ENCODE measurements at places on chromosomes 2 and 18.
A peak's percentile ranks its signal among the peaks of the same experiment; 100 is the strongest.

DNA sequence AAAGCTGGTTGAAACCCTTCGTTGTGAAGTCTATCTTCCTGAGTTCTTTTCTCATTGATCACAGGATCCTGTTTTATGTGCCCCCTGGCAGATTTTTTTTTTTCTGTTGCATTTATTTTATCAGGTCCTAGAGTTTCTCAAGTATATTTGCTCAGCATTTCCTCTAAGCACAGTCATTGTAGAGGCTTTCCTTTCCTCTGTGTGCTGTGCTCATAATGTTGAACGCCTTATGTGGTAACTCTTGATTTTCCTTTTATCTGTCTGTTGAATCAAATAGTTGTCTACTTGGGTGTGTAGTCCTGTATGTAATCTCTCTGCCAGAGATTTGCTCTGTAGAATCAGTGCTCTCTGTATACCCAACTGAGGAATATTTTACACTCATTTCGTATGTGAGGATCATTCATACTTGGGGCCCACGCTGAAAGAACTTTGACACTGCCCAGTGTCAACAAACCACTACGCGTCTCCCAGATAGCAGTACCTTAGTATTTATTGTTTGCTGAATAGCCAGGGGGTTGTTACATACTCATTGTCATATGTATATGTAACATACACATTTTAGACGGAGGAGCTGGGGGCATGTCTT lies 118.2 kb downstream of the CTNNA2 start:
- DNase-seq: no peak

DNA sequence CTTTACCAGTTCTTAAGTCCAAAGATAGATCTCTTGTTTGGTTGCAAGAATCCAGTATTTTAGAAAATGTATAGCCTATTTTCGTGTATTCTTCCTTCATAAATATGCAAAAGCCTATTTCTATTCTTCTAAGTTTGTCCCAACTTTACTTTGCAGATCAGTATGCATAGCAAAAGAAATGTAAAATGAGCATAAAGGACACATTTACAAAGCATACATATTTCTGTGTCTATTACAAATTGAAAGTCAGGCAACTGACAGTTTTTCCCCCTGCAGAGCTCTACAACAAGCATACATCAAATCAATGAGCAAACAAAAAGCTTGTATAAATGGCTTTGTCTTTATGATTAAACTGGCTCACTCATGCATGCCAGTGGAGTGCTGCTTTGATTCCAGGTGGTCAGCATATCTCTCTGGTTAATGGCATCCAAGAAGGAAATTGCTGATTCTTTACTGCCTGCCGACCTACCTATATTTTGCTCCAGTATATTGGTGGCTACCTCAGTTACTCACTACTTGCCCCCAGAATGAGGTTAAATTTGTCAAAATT lies 10.0 kb upstream of the VPS54 start:
- no peak for DNase-seq

DNA sequence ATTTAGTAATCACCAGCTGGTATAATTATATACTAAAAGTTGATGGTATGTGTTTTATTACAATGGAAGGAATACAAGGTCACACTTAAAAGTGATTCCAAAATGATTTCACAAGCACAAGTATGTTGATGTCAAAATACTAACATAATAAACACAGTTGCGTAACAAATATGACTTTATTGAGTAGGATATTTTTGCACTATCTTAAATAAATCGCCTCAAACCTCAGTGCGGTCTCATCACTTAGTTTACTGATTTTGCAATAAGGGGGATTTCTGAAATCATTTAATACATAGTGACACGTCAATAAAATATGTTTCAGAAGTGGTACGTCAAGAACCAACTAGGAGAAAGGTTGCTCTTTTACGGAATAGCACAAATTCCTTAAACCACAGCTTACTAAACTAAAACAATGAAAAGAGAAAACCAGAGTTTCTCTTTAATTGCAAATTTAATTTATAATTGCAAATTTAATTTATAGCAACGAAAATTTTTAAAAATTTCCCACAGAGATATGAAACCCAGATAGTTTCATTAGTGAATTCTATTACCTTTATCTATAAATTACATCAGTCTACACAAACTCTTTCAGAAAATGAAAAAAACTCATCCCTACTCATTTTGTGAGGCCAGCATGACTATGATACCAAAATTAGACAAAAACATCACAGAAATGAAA lies 304.0 kb upstream of the REG3G start:
- no peak for DNase-seq

GRCh38 chr18:9919564-9920232 lies 5.9 kb downstream of the VAPA start:
- DNase-seq: no peak

GRCh38 chr2:179273461-179273962 lies 8.9 kb upstream of the SESTD1 start:
- no peak for DNase-seq

- DNase-seq: no peak
Measured at GRCh38 chr18:7566567-7567473, at the start of gene PTPRM. PTPRM (plus strand) TSS chr18:7567316; CDS start chr18:7567819, 503 bp downstream.

DNA sequence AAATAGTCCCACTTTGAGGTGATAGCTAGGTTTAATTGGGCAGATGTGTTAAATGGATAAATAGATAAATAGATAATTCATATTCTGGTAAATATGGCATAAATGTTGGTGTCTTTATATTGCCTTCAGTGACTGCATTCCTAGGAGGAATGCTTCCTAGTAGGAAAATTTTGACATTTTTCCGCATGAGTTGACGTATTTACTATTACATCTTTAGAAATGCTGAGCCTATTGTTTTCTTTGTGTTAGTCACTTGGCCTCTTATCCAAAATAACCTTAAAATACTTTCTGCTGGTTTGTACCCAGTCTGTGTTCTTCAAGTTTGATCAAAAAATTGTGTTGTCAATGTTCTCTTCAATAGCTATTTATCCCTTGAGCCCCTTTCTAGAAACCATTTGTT lies 495.6 kb upstream of the ZEB2 start:
- DNase-seq: no peak

DNA sequence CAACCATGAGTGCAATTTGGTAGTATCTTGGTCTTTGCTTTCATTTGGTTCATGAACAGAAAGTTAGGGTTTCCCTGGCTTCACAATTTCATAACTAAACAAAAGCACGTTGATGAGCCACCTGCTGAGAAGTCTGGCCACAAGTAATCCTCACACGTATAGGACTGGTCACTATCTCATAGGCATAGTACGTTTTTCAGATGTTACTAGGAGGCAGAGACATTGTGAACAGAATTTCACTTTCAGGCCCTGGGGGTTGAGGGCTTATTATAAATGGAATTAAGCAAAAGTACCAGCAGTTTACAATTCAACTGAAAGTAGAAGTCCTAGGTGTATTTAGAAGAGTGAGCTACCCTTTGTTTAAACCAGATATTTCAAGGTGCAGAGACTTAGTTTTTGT lies 277.1 kb downstream of the ALPK2 start:
- no peak for DNase-seq

GRCh38 chr2:221166292-221166691 lies 405.8 kb downstream of the EPHA4 start:
- no peak for DNase-seq

DNA sequence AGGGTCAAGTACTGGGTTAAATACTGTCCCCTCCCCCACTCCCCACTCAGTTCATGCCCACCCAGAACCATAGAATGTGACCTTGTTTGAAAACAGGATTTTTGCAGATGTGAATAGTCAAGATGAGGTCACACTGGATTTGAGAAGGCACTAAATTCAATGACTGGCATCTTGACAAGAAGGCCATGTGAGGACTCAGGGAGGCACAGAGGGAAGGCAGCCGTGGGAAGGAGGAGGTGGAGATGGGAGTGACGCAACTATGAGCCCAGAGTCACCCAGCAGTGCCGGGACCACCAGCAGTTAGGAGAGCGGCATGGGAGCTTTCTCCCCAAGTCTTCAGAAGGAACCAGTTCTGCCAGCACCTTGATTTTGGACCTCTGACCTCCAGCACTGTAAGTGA lies 257.3 kb downstream of the BCL2 start:
- no peak for DNase-seq

GRCh38 chr2:196276421-196276820 lies 105.0 kb upstream of the STK17B start:
- DNase-seq: no peak

- no peak for DNase-seq
Measured at GRCh38 chr18:32961538-32961937, 188.7 kb upstream of the KLHL14 start.

DNA sequence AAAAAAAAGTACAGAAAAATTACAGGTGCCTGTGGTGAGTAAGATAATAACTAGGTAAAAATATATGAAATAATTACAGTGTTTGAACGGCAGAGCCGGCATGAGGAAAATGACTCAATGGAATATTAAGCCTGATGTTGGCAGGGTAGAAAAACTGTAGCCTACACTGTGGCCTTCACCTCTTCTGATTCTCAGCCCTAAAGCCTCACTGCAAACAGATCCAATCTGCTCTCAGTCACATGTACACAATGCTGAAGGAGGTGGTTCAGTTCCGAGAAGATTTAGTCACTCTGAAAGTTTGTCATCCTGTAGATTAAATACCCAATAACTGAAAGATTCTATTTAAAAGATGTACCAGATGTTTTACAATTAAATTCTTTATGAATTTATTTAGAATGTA lies 66.9 kb upstream of the MAP3K20 start:
- DNase-seq: no peak

- no peak for DNase-seq
Measured at GRCh38 chr2:228942856-228943255, 328.2 kb downstream of the PID1 start.

DNA sequence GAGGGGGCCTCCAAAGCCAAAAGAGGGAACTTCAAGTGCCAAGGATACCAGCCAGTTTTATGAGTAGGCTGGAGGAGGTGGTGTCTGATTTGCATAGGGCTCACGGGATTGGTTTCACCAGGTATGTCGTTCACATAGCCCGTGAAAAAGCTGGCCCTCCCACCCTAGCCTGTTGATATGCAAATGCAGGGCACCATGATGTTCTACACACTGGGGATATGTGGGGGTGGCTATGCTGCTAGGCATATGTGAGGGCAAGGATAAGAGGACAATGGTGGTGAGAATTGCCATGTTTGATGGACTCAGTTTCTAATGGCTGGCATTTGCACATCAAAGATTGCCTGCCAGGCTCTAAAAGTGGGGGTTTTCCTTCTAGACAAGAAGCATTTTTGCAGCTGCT lies 378.6 kb downstream of the DPP10 start:
- DNase-seq: no peak

- DNase-seq: no peak
Measured at GRCh38 chr2:42960002-42960841, 167.8 kb upstream of the HAAO start.

DNA sequence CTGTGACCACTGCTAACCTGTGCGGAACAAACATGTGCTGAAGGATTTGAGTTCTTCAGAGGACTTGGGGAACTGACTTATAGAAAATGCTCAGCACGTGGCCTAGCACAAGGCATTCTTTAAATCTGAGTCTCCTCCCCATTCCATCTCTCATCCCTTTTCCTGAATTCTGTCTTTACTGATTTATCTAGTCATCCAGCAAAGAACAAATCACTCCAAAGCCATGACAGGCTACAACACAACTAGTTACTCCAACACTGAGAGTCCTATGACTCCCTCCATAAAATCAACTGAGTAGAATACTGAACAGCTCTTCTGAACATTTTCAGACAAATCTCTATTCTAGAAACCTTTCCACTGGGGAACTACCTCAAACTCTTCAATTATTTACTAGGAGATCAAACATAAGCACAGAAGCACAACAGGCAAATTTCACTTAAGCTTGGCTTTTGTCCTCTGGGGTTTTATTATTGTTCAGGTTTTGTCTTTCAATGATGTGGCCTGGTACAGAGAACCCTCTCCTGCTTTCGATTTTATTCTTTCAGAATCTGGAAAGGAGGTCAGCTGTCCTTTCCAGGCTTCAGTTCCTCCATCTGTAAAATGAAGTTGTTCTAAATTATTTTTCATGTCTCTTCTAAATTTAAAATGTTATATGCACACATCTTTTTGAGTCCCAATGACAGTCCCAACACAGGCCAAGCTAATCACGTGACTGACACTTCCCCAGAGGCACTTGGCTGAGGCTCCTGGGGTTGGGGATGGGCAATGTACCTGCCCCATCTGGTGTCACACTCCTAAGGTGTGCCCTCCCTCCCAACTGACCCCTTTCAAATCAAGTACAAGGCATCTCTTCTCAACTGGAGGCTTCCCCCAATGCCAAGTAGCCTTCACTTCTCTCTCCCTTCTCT lies 31.8 kb downstream of the RNU4ATAC start:
- no peak for DNase-seq

DNA sequence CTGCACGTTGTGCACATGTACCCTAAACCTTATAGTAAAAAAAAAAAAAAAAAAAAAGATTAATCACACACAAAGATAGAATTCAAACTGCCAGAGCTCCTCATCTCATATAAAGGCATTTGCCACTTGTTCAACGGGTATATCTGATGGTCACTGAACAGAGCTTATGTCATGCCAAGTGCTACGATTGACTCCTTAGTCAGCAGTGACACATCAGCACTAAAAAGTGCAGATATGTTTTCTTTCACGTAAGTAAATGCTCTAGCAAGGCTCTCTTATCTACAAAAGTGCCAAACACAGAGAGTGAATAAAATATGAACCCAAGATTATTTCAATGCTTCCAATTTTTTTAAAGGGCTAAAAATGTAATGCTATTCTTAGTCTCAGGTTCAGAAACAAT lies 1.1 kb downstream of the LMAN1 start:
- DNase-seq: peak; percentile 46

- no peak for DNase-seq
Measured at GRCh38 chr2:204505946-204506345, 39.3 kb upstream of the PARD3B start.

- DNase-seq: no peak
Measured at GRCh38 chr18:66646609-66647008, 42.7 kb upstream of the CDH19 start.

DNA sequence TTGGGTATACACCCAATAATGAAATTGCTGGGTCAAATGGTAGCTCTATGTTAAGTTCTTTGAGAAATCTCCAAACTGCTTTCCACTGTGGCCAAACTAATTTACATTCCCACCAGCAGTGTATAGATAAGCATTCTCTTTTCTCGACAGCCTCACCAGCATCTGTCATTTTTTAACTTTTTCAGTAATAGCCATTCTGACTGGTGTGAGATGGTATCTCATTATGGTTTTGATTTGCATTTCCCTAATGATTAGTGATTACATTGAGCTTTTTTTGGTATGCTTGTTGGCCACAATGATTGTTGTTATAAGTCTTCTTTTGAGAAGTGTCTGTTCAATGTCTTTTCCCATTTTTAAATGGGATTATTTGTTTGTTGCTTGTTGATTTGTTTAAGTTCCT lies 50.4 kb upstream of the EPAS1 start:
- no peak for DNase-seq

DNA sequence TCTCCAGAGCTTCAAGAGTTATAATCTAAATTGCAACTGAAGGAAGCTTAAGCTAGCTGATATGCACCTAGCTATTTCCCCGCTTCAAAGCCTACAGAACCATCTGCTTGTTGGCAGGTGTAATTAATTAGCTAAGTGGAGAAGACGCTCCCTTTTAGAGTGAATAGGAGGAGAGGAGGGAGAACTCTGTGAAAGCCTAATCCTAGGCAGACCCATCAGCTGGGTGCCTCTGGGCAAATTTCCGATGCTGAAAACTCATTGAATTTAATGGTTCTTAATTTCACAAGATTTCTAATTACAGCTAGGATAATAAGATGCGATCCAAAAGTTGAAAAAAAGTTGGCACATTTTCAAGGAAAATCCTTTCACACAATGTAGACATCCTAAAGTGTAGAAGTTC lies 735.9 kb downstream of the ERBB4 start:
- DNase-seq: no peak
